ENCODE measurements at places on chromosomes 3 and 15. TPM values are rescaled to one million over a fixed set of nuclear protein-coding genes. Genes with fewer than 3 reads are reported as not detected.
A peak's percentile ranks its signal among the peaks of the same experiment; 100 is the strongest.

- DNase-seq = no peak
Measured at GRCh38 chr3:145032791-145033190, 1061.2 kb downstream of the DIPK2A start.

GRCh38 chr3:184237807-184238206 is 8.4 kb downstream of the VWA5B2 start:
- no peak for DNase-seq

- no peak for DNase-seq
Measured at GRCh38 chr3:152374262-152374990, 105.7 kb downstream of the MBNL1 start.

DNA sequence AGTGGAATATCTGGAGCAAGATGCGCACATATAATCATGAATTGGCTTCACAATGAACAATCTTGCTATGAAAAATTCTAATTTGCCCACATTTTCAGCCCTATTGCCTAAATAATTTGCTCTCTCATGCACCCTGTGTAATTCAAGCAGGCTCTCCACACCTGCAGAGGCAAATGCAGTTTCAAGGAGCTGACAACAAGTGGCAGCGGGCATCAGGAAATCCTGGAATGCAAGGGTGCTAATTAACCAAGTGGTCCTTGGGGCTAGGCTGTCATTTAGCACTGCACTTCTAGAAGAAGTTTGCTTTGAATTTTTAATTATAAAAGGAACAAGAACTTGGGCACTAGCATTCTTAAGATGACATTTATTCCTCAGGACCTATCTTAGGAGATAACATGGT is 56.3 kb upstream of the ICE2 start:
- no peak for DNase-seq

GRCh38 chr3:55000546-55000945 is 72.7 kb upstream of the LRTM1 start:
- DNase-seq = peak; percentile 81

GRCh38 chr3:30948426-30948825 is 54.0 kb upstream of the GADL1 start:
- no peak for DNase-seq

DNA sequence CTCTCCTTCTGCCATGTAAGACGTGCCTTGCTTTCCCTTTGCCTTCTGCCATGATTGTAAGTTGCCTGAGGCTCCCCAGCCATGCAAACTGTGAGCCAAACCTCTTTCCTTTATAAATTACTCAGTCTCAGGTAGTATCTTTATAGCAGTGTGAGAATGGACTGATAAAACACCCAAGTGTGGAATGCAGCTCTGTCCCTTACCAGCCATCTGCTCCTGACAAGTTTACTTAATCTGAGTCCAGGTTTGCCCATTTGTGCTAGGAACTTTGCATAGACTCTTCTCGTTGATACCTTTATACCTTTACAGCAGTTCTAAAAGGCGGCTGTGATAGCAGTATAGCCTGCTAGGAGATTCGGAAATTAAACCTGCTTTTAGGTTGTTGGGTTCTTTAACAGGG is 48.1 kb downstream of the SLC25A26 start:
- DNase-seq = no peak

DNA sequence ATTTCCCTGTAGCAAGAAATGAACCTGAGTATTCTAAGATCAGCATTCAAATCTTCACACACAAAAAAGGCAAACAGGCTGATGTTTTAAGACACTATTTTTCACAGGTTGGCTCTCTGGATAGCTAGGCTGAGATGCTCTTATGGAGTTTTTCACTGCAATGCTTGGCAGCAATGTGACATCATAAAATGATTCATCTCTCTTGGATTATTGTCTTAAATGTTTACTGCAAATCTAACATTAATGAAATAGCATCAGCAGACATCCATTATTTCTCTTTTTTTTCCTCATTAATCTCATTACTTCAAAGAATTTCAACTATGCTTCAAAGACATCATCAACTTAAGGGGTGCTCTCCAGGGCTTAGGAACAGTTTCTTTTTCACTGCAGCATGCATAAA is 23.6 kb upstream of the SSUH2 start:
- no peak for DNase-seq

GRCh38 chr3:71369701-71370391 is 213.7 kb downstream of the FOXP1 start:
- DNase-seq = no peak

GRCh38 chr3:96836153-96836915 is 21.9 kb downstream of the EPHA6 start:
- no peak for DNase-seq

- no peak for DNase-seq
Measured at GRCh38 chr15:86620641-86621349, 541.1 kb downstream of the AGBL1 start.

DNA sequence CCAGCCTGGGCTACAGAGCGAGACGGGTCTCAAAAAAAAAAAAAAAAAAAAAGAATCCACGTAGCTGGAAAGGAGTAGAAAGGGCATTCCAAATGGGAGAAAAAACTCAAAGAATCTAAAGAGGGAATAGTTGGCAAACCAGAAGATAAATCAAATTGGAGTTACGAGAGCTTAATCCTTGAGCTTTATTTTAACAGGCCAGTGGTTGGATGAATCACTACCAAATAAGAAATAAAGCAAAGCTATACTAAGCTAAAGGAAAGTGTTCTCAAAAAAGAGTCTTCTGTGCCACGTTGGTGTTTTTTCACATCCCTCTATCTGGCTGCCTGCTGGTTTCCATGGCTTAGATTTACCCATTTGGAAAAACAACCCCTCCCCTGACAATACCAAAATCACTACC is 14.0 kb downstream of the VGLL4 start:
- DNase-seq = no peak

- DNase-seq = no peak
Measured at GRCh38 chr3:48832684-48833083, 15.0 kb downstream of the PRKAR2A start.

GRCh38 chr3:142999881-143000280 is 1.5 kb upstream of the U2SURP start:
- DNase-seq = peak; percentile 32

DNA sequence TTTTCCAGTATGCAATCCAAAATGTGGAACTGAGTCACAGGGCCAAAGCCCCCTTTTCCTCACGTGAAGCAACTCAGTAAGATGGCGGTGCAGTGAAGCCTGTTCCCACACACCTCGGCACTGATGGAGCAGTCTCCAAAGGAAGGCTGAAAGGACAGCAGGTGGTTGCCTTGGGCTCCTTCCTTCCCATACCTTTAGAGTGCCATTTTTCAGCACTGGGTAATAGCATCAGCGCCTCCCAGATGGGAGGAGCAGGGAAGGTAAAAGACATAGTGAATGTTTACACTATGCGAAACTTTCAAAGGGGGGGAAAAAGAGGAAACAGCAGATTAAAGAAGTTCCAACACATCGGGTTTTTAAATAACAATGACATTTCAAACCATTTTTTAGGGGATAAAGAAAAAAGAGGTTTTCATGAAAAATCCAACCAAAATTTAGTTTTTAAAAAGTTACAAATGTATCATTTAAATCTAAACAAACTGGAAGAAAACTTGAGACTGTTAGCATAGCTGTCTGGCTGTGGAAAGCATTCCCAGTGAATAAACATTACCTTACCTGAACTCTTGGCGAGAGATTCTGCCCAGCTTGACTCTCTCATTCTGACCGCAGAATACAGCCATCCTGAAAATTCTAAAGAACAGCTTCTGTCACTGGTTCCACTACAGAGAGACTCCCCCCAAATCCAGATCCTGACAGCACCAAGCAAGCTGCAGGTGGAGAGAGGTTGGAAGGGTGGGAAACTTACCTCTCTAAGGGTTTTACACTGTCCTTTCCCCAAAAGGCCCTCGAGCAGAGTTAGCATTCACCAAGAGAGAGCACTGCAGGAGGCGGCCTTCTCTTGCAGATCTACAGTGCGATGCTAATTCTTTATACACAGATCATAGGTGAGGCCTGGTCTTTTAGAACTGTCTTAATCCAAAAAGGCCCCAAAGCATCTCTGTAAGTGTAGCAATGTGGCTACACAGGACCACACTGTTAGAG is 32.6 kb downstream of the ABCC5 start:
- no peak for DNase-seq

GRCh38 chr15:33009026-33009425 is 185.5 kb downstream of the FMN1 start:
- no peak for DNase-seq

DNA sequence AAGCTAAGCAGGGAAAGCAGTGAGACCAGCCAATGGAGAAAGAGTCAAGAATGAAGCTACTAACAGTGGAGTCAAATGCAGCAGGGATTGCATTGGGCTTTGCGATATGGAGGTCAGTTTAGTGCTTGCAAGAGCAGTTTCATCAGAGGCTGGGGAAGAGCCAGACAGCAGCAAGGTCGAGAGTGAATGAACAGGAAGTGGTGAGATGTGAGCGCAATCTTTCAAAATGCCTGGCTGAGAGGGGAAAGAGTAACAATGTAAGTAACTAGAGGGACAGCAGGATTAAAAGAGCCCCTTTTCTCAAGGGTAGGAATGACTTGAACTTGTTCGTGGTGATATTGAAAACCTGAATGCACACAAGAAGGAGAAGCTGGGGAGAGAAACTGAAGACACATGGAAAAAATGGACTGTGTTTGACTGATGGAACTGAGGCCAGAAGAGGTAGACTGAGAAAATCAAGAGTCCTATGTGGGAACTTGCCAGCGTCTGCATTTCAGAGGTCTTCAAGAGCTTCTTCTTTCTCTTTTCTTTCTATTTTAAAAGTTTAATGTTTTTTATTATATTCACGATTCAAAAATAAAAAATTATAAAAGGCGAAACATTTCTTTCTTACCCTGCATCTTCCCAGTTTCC is 30.6 kb upstream of the GPR160 start:
- DNase-seq = peak; percentile 68

GRCh38 chr3:157502916-157503595 is at the start of gene VEPH1:
TSS of gene VEPH1 (minus strand) at chr3:157503416. CDS start at chr3:157495349, 8,067 bp downstream.
- DNase-seq = no peak

- no peak for DNase-seq
Measured at GRCh38 chr15:71386448-71387236, 271.4 kb downstream of the THSD4 start.

DNA sequence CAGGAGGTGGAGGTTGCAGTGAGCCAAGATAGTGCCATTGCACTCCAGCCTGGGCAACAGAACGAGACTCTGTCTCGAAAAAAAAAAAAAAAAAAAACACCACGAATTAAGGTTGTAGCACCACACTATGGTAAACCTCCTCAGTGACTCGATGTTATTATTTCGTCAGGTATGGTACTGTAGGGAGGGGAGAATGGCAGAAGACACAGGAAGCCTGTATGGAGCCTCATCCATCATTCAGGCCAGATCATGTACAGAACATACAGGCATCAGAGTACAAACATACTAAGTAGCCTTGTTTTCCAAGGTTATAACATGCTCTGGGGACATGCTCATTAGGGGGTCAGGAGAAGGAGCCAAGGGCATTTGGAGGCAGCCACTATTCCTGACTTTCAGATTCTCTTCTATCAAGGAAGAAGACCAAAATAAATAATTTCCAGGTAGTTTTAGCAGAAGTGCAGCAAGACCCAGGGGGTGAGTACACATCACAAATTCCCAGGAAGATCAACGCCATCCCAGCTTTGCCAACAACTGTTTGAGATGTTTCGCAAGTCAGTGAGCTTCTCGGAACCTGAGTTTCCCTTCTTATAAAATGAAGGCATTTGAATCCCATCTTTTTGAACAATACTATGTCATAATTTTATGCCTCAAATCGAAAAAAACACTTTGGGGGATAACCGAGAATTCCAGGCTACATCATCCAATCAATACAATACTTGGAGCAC is 79.8 kb downstream of the FOXP1 start:
- no peak for DNase-seq

- no peak for DNase-seq
Measured at GRCh38 chr3:15092686-15093085, 6.3 kb downstream of the RBSN start.

GRCh38 chr3:50435371-50436113 is 67.9 kb downstream of the CACNA2D2 start:
- DNase-seq = no peak

DNA sequence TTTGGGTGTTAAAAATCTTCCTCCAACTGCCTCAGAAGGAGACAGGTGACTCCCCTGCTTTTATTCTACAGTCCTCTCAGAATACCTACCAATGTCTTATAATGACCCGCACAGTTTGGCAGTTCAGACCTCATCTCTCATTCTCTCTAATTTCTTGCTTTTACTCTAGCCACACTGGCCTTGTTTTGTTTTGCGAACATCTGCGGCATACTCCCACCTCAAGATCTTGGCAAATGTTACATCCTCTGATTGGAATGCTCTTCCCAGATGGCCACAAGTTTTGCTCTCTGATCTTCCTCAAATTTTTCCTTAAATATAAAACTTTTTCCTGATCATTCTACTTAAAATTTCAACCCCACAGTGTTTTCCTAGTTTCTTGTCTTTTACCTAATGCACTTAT is 94.1 kb downstream of the PLSCR2 start:
- DNase-seq = no peak

GRCh38 chr3:166472015-166472414 is 634.8 kb upstream of the BCHE start:
- no peak for DNase-seq

DNA sequence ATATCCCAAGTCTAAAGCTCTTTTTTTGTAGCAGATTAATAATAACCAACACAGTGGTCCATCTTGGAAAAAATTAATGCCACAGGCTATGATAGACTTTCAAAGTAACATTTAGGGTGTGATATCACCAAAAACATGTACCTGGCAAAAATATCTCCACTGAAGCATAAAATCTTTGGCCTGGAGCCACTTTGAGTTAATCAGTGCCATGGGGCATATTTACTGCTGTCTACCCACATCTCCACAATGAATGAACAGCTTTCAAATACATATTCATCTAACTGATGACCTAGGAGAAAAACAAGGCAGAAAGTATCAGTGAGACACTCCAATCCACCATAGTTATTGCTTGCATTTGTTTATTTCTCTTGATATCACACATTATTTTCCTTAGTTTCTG is 296.0 kb upstream of the MDFIC2 start:
- no peak for DNase-seq

GRCh38 chr3:71047616-71048531 is 535.7 kb downstream of the FOXP1 start:
- no peak for DNase-seq

GRCh38 chr15:50077651-50078050 is 41.4 kb downstream of the ATP8B4 start:
- DNase-seq = no peak

- DNase-seq = no peak
Measured at GRCh38 chr3:64163019-64163754, 62.1 kb downstream of the PRICKLE2 start.

Gene NR2E3
- total RNA-seq = not detected

Gene DUOX1
- not detected for total RNA-seq

Gene COL6A6
- total RNA-seq = not detected

Gene ZBTB11
- total RNA-seq = 23.8 TPM

Gene ADGRG7
- not detected for total RNA-seq

Gene PLA2G4D
- total RNA-seq = not detected

Gene SCG5
- 36.1 TPM for total RNA-seq

Gene IQCH
- total RNA-seq = 3.5 TPM

Gene NRROS
- total RNA-seq = 7.1 TPM

Gene LINGO1
- total RNA-seq = 0.10 TPM

Gene PAK6
- 0.02 TPM for total RNA-seq

Gene TNNC1
- total RNA-seq = 0.13 TPM
